Activated T-helper 2 cell treated with anti-CD3 and anti-CD28 coated beads, Interferon-gamma antibody, Interleukin-2, Interleukin-4, amounts not matched to agents 10 μg/mL and 5 μg/mL and 100 μg/mL, durations not matched to agents 14 hours and 24 hours and 36 hours (primary cell): ENCODE measurements at places on chromosomes 13 and 19. TPM values are rescaled to one million over a fixed set of nuclear protein-coding genes. Genes with fewer than 3 reads are reported as not detected.

DNA sequence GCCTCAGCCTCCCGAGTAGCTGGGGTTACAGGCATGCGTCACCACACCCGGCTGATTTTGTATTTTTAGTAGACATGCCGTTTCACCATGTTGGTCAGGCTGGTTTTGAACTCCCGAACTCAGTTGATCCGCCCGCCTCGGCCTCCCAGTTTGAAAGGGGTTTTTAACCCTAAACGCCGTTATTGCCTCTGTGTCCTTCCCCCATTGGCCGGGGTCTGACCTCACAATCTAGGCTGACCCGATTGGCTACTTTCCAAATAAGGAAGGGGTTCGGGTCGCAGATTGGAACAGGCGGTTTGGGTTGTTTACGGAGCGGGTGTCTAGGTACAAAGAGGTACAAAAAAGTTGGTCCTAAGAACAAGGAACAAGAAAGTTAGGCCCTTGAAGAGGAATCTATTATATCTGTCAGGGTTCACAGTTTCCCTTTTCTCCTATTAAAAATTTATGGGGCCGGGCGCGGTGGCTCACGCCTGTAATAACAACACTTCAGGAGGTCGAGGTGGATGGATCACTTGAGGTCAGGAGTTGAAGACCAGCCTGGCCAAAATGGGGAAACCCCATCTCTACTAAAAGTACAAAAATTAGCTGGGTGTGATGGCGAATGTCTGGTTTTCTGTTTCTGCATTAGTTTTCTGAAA, 1.0 kb downstream of the ZNF253 start:
- H3K4me3 ChIP-seq, result peak overlapping the region; percentile 93
- H3K27ac ChIP-seq, result peak overlapping the region; percentile 97
- DNase-seq, result peak; percentile 43

DNA sequence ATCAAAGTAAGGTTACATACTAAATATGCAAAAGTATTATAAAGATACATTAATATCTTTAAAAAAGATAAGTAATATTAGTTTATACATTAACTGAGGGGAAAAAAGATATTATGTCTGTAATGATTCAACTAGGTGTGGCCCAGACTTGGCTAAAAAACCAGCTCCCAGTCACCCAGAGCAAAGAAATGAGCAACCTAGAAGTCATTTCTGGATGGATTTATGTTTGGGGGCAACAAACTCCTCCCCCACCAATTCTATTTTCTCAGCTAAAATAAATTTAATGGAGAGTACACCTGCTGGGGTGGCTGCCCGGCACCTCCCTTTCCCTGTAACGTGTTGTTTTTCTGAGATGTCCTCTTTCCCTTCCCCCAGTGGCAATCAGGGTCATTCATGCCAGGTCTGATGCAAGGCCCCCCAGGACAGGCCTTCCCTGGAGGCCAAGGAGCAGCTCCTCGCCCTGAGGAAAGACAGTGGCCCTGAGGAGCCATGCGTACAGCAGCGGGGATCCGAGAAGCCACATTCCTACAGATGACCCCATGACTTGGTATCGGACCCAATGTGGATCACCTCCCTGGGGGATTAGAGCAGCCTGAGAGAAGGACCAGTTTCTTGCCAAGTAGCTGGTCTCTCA, 78.6 kb upstream of the DOCK9 start:
- DNase-seq, result no peak
- no peak overlapping the region for H3K4me3 ChIP-seq
- no peaks in the 10 kb centered on the region for H3K27me3 ChIP-seq
- peaks cover 4% of the 10 kb centered on the region for H3K36me3 ChIP-seq

DNA sequence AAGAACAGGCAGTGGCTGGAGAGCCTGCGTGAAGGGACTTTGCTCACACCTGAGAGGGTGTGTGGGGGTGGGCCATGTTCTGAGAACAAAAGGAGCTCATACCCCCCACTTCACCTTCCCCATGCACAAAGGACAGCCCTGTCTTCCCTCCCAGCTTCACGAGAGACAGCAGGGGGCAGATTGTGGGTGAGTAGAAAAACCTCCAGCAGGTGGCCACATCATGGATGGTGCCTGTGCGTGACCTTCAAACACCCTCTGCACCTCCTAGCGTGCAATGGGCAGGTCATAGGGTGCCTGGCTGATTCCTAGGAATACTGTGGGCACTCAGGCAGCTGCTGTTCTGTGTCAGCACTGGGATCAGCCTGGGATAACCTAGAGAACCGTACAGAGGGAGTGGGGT, 36.3 kb upstream of the PSG9 start:
- no peaks in the 10 kb centered on the region for H3K27me3 ChIP-seq
- H3K4me3 ChIP-seq, result no peak overlapping the region
- no peaks in the 10 kb centered on the region for H3K4me1 ChIP-seq
- no peak for DNase-seq

- no peaks in the 10 kb centered on the region for H3K27me3 ChIP-seq
- peak overlapping the region; percentile 90 for H3K4me3 ChIP-seq
- no peak for DNase-seq
- peaks cover 34% of the 10 kb centered on the region for H3K36me3 ChIP-seq
Measured at GRCh38 chr19:48170817-48171347, 402 bp downstream of the ZSWIM9 start.

DNA sequence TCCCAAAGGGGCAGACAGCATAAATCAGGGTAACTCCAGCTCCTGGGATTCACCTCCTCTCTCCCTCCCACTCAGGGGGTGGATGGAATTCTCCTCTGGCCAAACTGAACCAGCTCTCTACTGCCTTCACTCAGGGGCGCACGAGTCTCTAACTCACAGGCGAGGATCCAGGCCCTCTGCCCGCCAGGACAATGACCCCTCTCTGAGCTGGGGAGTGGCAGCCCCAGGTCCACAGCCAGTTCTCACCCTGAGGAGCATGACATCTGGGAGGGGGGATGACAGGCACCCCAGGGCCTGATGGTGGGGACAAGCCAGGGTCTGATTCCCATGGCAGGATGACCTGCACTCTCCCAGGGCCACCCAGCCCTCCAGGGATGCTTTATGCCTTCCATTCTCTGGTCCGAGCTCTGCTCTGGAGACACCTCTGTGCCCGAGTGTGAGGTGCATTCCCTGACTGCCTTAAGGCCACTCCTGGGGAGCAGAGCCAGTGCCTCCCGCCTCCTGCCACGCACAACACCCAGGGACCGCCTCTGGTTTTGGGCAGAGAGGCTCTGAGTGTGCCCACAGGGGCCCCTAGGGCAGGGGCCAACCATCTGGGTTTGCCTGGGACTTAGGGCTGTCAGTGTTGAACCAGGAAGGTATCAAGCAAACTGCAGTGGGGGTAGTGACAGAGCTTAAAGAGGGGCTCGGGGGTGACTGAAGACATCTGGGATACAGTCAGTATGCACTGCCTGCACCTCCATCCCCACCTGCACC, 66.2 kb downstream of the GNG7 start:
- peaks cover 7% of the 10 kb centered on the region for H3K4me1 ChIP-seq
- no peak overlapping the region for H3K27ac ChIP-seq
- H3K36me3 ChIP-seq, result no peaks in the 10 kb centered on the region
- H3K27me3 ChIP-seq, result peaks cover 10% of the 10 kb centered on the region
- H3K4me3 ChIP-seq, result no peak overlapping the region
- no peak for DNase-seq

DNA sequence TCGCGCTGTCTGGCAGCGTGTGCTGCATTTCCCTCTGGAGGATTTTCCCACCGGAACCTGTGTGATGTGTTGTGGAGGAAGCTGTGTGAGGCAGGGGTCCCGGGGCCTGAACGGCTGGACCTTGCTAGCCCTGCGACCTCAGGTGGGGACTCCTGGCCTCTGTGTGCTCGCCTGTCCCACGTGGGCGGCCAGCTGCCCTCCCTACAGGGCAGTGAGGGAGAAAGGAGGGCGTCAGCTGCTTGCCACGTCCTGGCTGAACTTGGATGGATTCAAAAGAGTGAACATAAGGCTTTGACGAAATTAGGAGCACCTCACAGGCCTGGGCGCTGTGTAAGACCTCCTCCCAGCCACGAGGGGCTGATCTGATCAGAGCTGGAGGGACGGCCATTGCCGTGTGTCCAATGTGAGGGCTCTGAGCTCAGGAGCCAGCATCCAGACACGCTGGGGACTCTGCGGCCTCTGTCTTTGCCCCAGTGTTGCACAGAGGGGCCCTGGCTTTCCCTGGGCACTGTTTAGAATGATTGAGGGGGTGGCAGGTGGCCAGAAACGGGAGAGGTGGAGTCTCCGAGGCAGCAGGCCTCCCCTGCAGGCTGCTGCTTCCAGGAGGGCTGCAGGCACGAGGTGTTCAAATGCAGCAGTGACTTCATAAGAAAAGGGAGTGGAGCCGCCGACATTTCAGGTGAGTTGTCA, 13.0 kb downstream of the TFDP1 start:
- no peaks in the 10 kb centered on the region for H3K27me3 ChIP-seq
- peaks cover 64% of the 10 kb centered on the region for H3K36me3 ChIP-seq
- H3K4me3 ChIP-seq, result no peak overlapping the region

GRCh38 chr13:111323549-111323948, 3.1 kb downstream of the TEX29 start:
- H3K27ac ChIP-seq, result no peak overlapping the region
- H3K36me3 ChIP-seq, result no peaks in the 10 kb centered on the region
- H3K27me3 ChIP-seq, result no peaks in the 10 kb centered on the region
- no peak for DNase-seq
- H3K4me1 ChIP-seq, result peaks cover 2% of the 10 kb centered on the region
- H3K4me3 ChIP-seq, result peak overlapping the region; percentile 44

DNA sequence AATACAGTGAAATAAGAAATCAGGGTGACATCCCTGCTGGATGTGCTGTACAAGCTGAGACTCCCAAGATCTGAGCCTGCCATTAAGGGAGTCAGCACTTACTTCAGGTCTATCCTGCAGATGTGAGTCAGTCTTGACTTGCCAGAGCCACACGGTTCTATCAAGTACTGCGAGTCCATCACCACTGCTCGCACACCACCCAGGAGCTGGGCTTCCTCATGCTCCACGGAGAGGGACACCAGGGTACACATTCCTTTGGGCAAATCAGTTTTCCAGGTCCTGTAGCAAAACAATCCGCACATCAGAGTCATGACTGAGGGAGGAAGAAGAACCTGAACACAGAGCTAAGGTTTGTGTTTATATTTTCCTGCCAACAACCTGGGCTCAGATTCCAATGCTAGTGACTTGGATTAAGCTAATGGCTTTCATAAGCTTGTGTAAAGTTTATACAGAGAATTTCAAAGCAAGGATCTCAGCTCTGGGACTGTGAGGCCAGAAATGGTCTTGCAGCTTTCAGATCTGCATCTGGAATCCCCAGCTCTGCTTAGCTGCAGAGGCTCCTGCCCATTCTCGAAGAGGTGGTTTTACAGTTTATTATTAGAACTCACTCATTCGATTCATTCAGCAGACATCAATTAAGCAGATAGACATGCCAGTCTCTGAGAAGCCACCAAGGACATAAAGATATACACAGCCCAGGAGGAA, 90.6 kb downstream of the KL start:
- H3K27me3 ChIP-seq, result no peaks in the 10 kb centered on the region
- H3K27ac ChIP-seq, result no peak overlapping the region
- H3K4me3 ChIP-seq, result no peak overlapping the region
- no peaks in the 10 kb centered on the region for H3K36me3 ChIP-seq

DNA sequence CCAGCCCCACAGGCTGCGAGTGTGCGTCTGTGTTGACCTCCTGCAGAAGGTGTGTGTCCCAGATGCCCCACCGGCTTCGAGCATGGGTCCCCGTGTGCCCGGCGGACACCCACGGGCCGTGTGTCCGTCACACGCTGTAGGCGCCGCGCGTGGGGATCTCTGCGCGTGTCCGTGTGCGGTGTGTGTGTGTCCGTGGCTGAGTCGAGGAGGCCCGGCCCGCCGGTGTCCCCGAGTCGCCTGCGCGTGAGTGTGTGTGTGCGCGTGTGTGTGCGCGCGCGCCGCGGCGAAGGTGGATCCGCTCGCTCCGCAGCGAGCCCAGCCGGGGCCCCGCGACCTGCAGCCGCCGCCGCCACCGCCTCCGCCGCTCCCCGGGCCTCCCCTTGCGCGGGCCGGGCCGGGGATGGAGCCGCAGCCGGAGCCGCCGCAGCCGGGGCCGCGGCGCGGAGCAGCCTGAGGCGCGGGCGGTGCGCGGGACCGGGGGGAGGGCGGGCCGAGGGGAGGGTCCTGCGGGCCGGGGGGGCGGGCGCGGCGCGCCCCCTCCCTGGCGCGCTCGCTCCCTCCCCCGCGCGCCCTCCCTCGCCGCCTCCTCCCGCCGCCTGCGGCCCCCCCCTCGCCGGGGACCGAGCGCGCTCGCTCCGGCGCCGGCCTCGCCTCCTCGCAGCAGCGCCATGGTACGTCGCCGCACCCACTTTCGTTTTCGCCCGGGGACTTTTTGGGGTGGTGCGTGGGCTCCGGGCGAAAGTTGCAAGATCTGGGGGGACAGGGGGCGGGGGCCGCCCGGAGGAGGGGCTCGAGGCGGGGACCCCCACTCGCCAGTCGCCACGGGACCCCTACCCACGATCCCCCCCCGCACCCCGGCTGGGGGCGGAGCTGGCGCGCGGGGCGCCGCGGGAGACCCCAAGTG, 7.1 kb upstream of the NFIC start:
- H3K36me3 ChIP-seq, result peaks cover 2% of the 10 kb centered on the region
- peaks cover 36% of the 10 kb centered on the region for H3K27me3 ChIP-seq
- DNase-seq, result peak; percentile 58
- H3K4me1 ChIP-seq, result peaks cover 20% of the 10 kb centered on the region
- H3K4me3 ChIP-seq, result peak overlapping the region; percentile 76

- no peak for DNase-seq
- H3K4me3 ChIP-seq, result no peak overlapping the region
- H3K4me1 ChIP-seq, result no peaks in the 10 kb centered on the region
- H3K27me3 ChIP-seq, result no peaks in the 10 kb centered on the region
Measured at GRCh38 chr19:6312018-6312417, 21.4 kb downstream of the ACER1 start.

GRCh38 chr19:28435551-28436271, 777.2 kb downstream of the UQCRFS1 start:
- no peaks in the 10 kb centered on the region for H3K4me1 ChIP-seq
- no peak for DNase-seq
- no peaks in the 10 kb centered on the region for H3K36me3 ChIP-seq
- no peak overlapping the region for H3K4me3 ChIP-seq
- H3K27me3 ChIP-seq, result no peaks in the 10 kb centered on the region
- no peak overlapping the region for H3K27ac ChIP-seq

DNA sequence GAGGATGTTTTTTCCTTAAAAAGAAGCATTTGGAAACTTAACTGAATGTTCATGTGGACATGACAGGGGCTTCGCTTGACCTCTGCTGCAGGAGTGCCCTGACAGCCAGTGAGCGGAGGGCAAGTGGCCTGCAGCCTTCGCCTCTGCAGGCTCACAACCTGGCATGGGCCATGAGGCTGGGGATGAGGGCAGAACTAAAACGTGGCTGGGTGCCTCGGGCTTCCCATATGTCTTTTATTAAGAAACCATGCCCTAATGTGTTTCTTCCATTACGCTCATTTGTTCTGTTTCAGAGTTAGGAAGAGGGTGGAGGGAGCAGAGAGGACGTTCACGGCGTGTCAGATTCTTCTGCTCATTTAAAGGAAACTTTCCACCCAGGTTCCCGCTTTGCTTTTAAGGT, 2.9 kb downstream of the ARHGEF7 start:
- peaks cover 13% of the 10 kb centered on the region for H3K4me1 ChIP-seq
- DNase-seq, result no peak
- peaks cover 61% of the 10 kb centered on the region for H3K27me3 ChIP-seq
- H3K27ac ChIP-seq, result no peak overlapping the region
- H3K4me3 ChIP-seq, result no peak overlapping the region
- H3K36me3 ChIP-seq, result no peaks in the 10 kb centered on the region

GRCh38 chr13:111472559-111473460, 152.4 kb downstream of the TEX29 start:
- DNase-seq, result no peak
- H3K27me3 ChIP-seq, result no peaks in the 10 kb centered on the region

GRCh38 chr19:1210227-1210538, 4.6 kb downstream of the STK11 start:
- peaks cover 46% of the 10 kb centered on the region for H3K36me3 ChIP-seq
- H3K27ac ChIP-seq, result no peak overlapping the region

The GPR4 gene
- total RNA-seq, result not detected in 2 replicates

The RFPL4AL1 gene
- total RNA-seq, result not detected in 2 replicates

The CGB2 gene
- 0.28 TPM in 1 of 2 replicates, not detected in the other for total RNA-seq

The TNFSF11 gene
- total RNA-seq, result 4.4 and 5.0 TPM in 2 replicates

The ATP4A gene
- total RNA-seq, result not detected in 2 replicates

The ATP12A gene
- 1.1 TPM in 2 replicates for total RNA-seq
